EL (cell line): ENCODE measurements at places on chromosomes 4 and X.

GRCh38 chr4:147638942-147639341 is 21.7 kb downstream of the TMEM184C start:
- no peak for DNase-seq

DNA sequence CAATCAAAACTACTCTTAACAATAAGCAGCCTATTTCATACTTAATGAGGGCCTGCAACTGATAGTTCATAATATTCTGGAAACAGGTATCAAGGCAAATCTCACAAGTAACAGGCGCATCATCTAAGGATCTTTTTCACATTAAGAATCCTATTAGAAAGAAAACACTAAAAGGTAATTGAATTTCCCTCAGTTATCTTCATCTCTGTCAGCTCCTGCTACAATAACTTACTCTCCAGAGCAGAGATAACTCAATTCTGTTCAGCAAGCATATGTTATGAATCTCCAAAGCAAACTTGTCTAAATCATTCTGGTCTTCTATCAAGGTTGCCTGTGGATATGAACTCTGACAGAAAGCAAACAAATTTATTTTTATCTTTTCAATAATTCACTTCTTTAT is 126.1 kb downstream of the MAB21L2 start:
- DNase-seq, result no peak

DNA sequence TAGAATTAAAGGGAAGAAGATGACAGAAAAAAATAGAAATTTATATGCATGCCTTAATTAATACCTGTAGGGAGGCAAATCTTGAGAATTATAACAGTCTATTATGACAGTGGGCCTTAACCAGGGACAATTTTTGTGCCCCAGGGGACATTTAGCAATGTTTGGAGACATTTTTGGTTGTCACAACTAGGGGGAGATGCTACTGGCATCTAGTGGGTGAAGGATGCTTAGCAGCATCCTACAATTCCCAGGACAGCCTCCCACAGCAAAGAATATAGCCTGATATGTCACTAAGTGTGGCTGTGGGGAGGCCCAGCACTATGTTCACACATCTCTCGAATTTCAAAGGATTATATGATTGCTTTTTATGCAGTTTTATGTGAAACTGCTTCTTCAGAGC is 10.5 kb downstream of the GPR82 start:
- peak; percentile 10 for DNase-seq

- no peak for DNase-seq
Measured at GRCh38 chr4:119894650-119895208, 171.9 kb downstream of the MAD2L1 start.

DNA sequence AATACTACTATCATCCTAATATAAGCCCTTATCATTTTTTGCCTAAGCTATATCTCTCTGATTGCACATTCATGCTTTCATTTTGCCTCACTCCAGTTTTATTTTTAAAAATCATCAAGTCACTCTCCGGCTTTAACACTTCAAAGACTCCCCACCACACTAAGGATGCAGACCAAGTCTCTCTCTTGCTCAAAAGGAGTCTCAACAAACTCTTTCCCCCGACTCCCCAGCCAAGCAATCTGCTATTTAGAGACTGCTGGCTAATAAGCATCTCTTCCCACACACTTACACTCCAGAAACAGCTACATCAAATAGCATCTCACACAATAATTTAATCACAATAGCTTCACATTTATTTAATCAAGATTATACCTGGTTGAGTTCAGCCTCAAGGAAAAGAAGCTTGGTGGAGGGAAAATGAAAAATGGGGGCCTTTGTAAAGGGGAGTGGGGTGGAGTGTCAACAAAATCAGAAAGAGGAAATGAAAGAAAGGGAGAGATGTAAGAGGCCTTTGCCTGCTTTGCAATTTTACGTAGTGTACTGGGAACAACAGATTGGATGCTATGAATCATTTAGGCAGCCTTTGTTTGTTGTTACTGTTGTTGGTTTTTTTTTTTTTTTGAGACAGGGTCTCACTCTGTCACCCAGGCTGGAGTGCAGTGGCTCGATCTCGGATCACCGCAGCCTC is 104.1 kb upstream of the MCF2 start:
- DNase-seq, result no peak

- no peak for DNase-seq
Measured at GRCh38 chr4:87749883-87750282, 49.5 kb upstream of the IBSP start.

DNA sequence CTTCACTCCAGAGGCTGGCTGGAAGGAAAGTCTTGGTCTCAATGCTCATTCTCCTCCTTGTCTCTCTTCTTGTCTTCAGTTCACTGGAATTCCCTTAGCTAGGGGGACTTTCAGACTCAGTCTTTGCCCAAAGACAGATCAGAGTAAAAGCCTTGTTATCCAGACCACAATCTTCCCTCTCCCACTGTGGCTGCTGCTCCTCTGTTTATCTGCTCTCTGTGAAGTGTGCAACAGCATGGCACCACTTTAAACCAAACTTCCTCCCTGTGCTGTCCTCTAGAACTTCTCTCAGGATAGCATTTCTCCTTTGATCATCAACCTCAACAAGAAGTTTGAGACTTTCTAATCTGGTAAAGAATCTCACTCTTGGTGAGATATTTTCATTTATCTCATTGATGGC is 530.1 kb upstream of the SLIT2 start:
- DNase-seq, result no peak

GRCh38 chrX:147911192-147912022 is at the start of gene FMR1:
FMR1 (plus strand) TSS chrX:147911919; CDS start chrX:147912180, 261 bp downstream.
- peak; percentile 90 for DNase-seq

DNA sequence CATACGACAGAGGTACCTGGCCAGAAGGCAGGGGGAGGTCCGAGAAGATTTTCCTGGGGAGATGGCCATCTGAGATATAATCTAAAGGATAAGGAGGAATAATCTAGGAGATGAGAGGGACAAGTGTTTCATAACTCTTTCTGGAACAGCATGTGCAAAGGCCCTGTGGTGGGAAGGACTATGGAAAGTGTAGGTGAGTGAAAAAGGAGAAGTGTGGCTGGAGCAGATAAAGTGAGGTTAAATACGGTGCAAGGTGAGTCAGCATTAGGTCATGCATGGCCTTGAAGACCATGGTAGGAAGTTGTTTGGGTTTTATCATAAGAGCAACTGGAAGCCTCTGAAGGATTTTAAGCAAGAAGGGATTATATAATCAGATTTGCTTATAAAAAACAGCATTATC is 34.6 kb upstream of the MTM1 start:
- no peak for DNase-seq

DNA sequence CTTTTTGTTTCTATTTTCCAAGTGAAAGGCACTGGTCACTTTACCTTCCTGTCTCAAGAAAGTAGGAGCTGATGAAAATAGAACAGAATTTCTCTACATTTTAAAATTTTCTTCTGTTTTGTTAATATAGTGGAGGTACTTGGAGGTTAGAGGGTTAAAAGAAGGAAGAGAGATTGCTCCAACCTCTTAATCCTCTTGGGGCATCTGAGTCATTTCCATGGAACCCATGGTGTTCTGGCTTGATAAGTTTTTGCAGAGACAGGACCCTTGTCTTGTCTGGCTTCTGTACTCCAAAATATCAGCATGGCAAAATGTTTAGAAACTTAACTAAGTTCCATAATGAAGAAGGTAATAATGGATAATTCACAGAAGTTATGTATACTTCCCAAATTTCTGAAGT is 727.2 kb downstream of the C4orf33 start:
- DNase-seq, result no peak
